Stimulated activated CD8-positive, alpha-beta memory T cell treated with anti-CD3 and anti-CD28 coated beads, Interleukin-15, amount 100 ng/mL, for 48 hours (primary cell): ENCODE measurements at places on chromosomes 6 and 20.
A peak's percentile ranks its signal among the peaks of the same experiment; 100 is the strongest.

- no peak for DNase-seq
These were observed 37.6 kb upstream of the SPDEF start for GRCh38 chr6:34593701-34594100.

GRCh38 chr6:56524891-56525703, 117.6 kb downstream of the DST start:
- DNase-seq = no peak

GRCh38 chr20:56202493-56203077, 45.9 kb upstream of the MC3R start:
- no peak for DNase-seq

DNA sequence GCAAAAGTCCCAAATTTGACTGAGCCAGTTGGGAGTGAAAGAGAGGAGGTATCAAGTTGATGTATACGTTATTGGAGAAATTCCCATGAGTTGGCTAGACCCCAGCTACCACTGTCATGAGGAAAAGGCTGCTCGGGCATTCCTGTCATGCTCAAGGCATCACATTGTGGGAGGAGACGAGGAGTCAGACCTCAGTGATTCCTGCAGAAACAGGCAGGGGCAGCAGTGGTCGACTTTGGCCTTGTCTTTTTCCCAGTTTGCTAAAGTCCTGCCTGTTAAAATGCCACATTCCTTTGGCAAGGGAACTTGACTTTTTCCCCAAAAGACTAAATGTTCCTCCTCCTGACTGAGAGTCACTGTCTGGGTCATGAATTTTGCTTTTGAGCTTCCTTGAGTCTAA, 295.5 kb upstream of the HS3ST5 start:
- no peak for DNase-seq

GRCh38 chr6:52985228-52985627, 9.9 kb downstream of the GSTA4 start:
- DNase-seq = no peak

DNA sequence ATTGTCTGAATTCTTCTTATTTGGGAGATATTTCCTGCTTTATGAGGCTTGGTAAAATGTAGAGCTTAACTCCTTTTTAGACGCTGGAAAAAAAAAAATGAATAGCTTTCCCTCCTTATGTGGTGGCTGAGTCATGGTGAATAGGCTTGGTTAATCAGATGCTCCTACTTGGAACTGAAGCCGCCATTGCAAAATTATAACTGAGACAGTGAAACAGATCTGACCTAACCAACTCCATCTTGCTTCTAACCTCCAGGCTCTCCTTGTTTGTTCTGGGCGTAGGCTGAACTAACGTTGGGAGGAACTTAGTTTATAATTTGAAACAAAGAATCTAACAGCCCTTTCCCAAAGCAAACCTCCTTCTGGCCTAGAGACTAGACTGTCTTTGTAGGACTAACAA, 43.2 kb upstream of the PLCB4 start:
- DNase-seq = no peak

DNA sequence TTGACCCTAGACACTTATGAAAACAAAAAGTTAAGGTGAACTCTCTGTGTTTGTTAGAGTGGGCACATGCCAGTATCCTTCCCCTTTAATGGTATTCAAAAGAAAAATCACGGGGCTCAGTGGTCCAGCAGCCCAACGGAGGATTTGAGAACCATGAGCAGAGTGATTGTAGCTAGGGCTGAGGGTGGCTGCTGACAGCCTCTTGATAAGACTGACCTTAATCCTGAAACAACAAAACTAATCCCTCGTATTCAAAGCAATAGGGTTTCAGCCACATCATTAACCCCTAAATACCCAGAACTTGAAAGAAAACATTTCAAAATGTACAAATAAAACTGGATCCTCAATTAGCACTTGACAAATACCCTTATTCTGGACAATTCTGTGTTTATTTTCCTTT, 95.1 kb downstream of the SNAP25 start:
- DNase-seq = no peak

GRCh38 chr6:111552241-111552744, 53.4 kb downstream of the TRAF3IP2 start:
- DNase-seq = no peak

- DNase-seq = no peak
These were observed 6.5 kb downstream of the MBOAT1 start for GRCh38 chr6:20205722-20206161.

GRCh38 chr20:19223640-19224039, 11.2 kb downstream of the SLC24A3 start:
- no peak for DNase-seq

DNA sequence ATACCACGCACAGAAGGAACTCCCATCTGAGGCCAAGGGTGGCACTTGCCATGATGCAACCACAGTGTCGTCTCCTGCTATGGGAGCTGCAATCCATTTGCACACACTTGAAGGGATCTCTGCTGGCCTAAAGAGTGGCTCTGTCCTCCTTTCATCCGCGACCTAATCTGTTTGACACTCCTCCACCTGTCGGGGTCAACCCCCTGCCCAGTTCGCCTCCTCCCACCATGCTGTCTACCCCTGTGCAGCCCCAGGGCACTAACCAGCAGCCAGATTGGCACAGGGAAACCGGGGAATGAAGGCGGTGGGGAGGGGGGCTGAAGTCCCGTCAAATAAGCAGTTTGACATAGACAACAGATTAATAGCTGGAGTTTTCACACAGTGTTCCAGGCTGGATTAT, 58.1 kb upstream of the FOXQ1 start:
- DNase-seq = no peak

DNA sequence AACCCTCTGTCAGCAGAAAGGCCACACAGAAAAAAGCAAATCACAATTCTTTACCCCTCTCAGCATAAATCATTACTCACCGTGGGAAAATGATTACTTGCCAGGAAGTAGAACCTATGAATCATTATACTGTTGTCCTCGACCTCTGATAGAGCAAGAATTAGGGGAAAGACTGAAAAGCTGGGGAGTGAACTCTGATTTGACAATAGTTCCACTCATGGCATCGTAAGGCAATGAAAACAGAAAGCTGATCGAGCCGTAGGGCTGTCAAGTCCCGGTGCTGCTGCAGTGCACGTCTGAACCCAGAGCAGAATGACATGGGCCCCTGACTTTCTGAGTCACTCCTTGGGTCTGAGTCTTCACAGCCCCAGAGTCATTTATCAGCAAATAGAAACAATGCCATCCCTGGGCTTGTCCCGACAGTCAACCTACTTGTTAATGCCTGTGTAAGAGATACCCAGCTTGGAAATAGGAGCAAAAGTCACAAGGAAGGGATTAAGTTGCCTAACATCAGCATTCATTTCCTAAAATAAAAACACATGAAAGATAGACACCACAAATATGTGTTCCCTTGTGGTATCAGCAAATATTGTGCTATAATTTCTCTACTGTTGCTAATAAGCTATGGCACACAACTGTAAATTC, 224.8 kb upstream of the MARCKS start:
- DNase-seq = peak; percentile 45

GRCh38 chr6:121724576-121724975, 289.1 kb downstream of the GJA1 start:
- DNase-seq = no peak

GRCh38 chr6:96898241-96898851, 655 bp upstream of the NDUFAF4 start:
- DNase-seq = no peak

- no peak for DNase-seq
These were observed 662.8 kb downstream of the TBC1D32 start for GRCh38 chr6:120671519-120671918.

GRCh38 chr20:20399531-20400500, 31.9 kb downstream of the INSM1 start:
- no peak for DNase-seq

- DNase-seq = no peak
These were observed 101.3 kb upstream of the MLN start for GRCh38 chr6:33905071-33905609.
